ENCODE measurements at places on chromosomes 11 and 22.

- H3K36me3 ChIP-seq: no peaks in the 10 kb centered on the region
- H3K4me1 ChIP-seq: peaks cover 7% of the 10 kb centered on the region
- H3K27ac ChIP-seq: no peak overlapping the region
- DNase-seq: no peak
- peaks cover 14% of the 10 kb centered on the region for H3K27me3 ChIP-seq
Observed at GRCh38 chr22:49726022-49726681, 101.5 kb downstream of the BRD1 start.

- no peaks in the 10 kb centered on the region for H3K36me3 ChIP-seq
- H3K4me1 ChIP-seq: no peaks in the 10 kb centered on the region
- DNase-seq: no peak
- no peaks in the 10 kb centered on the region for H3K27me3 ChIP-seq
- no peak overlapping the region for H3K27ac ChIP-seq
- no peak overlapping the region for H3K4me3 ChIP-seq
Observed at GRCh38 chr11:62962391-62962790, 22.4 kb downstream of the SLC22A6 start.

- H3K27me3 ChIP-seq: no peaks in the 10 kb centered on the region
- H3K36me3 ChIP-seq: no peaks in the 10 kb centered on the region
- peak overlapping the region; percentile 53 for H3K27ac ChIP-seq
- H3K4me1 ChIP-seq: peaks cover 28% of the 10 kb centered on the region
- DNase-seq: no peak
Observed at GRCh38 chr11:104918113-104918824, 20.0 kb upstream of the CASP12 start.

DNA sequence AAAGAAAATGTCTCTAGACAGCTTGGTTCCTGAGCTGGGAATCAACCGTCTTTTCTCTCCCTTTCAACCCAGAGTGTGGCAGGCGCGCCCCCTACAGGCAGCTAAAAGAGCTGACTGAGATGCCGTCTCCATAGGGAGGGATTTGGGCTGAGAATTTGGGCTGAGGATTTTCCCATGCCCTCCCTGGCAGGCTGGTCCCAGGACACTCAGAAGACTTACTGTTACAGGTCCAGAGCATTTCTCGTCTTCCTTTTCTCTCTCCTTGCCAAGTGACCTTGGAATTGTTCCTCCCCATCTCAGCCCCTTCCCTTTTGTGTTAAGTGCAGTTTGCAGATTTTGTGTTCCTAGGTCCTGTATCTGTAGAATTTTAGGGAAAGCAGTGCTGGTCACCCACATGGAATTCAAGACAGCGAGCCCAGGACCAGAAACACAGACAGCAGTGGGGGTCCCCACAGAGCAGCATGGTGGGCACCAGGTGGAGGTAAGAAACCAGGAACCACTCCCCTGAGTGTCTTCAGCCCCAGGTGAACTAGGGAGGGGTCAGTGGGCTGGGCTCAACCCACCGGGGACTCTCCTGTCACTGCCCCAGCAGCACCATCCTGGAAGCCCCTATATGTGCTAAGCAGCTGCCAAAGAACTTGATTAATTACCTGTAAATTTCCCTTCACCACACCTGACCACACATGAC, 9.9 kb upstream of the IGLL5 start:
- no peak overlapping the region for H3K27ac ChIP-seq
- H3K4me3 ChIP-seq: no peak overlapping the region
- H3K36me3 ChIP-seq: no peaks in the 10 kb centered on the region
- H3K4me1 ChIP-seq: no peaks in the 10 kb centered on the region
- H3K27me3 ChIP-seq: no peaks in the 10 kb centered on the region

GRCh38 chr11:44083906-44084305, 11.6 kb upstream of the EXT2 start:
- H3K4me3 ChIP-seq: no peak overlapping the region
- H3K27me3 ChIP-seq: no peaks in the 10 kb centered on the region
- no peak overlapping the region for H3K27ac ChIP-seq
- DNase-seq: no peak
- no peaks in the 10 kb centered on the region for H3K4me1 ChIP-seq
- no peaks in the 10 kb centered on the region for H3K36me3 ChIP-seq

GRCh38 chr22:47780281-47780875, 1017.9 kb downstream of the TBC1D22A start:
- no peaks in the 10 kb centered on the region for H3K27me3 ChIP-seq
- H3K4me1 ChIP-seq: no peaks in the 10 kb centered on the region
- no peak overlapping the region for H3K4me3 ChIP-seq
- DNase-seq: no peak

DNA sequence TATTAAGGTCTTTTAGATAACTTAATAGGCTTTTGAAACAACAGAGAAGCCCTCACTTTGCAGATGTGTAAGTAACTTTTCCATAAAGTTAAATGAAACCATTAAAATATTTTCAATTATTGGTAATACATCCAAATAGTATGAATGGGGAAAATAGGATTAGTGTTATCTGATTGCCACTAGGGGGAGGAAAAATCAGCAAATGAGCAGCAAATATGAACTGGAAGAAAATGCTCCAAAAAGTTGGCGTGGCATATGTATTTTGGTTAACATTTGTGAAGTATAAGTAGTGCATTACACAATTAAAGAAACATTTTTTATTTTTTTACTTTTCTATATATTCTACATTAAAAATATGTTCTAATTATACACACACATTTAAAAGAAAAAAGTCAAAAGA, 259.8 kb upstream of the ANO5 start:
- no peaks in the 10 kb centered on the region for H3K36me3 ChIP-seq
- no peaks in the 10 kb centered on the region for H3K27me3 ChIP-seq
- no peaks in the 10 kb centered on the region for H3K4me1 ChIP-seq
- no peak for DNase-seq

DNA sequence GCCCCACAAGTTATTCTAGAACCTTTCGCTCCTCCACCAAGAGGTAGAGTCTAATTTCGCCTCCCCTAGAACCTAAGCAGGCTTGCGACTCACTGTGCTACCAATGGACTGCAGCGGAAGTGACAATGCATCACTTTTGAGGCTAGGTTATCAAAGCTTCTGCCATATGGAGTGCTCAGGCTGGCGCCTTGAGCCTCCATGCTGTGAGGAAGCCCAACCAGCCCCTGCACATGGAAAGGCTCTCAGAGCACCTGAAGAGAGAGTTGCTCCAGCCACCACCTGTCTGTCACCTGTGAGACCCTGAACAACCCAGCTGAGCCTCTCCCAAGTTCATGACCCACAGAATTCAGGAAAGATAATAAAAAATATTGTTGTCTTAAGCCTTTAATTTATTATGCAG, 29.3 kb upstream of the CBX7 start:
- peaks cover 12% of the 10 kb centered on the region for H3K4me1 ChIP-seq
- DNase-seq: no peak
- H3K4me3 ChIP-seq: no peak overlapping the region
- H3K27me3 ChIP-seq: no peaks in the 10 kb centered on the region

DNA sequence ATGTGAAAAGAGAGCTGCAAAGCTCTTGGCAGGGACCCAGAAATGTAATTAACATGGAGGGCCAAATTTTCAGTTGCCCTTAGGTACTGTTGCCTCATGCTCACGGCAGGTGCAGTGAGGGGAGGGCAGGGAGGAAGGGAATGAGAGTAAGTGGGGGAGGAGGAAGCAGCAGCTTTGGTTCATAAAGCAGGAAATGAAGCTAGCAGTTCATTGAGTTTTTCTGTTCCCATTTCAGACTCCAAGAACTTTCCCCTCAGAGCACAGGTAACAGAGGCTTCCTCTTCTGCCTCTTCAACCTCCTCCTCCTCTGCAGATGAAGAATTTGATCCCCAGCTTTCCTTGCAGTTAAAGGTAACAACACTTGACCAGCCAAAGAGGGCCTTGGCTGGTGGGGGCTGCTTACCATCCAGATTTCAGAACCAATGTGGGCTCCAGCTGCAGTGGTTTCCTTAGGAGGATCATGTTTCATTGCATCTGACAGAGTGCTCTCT, 57.9 kb upstream of the PARVA start:
- no peak overlapping the region for H3K4me3 ChIP-seq
- no peak overlapping the region for H3K27ac ChIP-seq

DNA sequence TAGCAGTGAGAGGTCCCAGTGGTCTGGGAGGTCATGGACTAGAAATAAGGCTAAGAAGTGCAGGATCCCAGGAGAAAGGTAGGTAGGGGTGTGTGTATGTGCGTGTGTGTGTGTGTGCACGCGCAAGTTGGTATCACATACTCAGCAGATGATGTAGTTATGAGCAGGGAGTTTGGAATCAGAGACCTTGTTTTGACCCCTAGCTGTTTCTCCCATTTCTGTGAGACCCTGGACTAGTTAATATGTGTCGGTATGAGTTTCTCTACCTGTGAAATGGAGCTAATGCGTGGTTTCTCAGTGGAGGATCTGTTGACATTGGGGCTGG, 1.3 kb downstream of the SERPING1 start:
- H3K4me3 ChIP-seq: no peak overlapping the region
- peaks cover 14% of the 10 kb centered on the region for H3K27me3 ChIP-seq

DNA sequence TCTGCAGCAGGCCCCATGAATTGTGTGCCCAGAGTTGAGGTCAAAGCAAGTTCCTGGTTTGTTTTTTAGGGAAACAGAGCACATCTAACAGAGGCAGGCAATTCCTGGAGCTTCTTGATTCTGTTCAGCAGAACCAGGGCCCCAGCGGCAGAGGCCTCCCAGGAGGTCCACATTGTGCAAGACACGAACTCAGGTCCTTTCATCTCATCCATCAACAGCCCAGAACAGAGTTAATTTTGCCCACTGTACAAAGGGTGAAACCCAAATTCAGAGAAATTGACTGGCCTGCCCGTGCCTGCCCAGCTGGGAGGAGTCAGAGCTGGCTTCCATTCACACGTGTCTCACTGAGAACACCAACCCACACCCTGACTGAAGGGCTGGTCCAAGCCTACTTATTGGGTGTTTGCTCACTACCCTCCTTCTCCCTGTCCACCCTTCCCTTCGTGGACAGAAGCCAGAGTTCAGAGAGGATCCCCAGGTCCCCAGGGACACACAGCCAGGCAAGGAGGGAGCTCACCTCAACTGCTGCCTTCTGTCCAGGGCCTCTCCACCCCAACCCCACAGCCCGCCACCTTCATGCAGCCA, 607.1 kb downstream of the TBC1D22A start:
- no peak overlapping the region for H3K27ac ChIP-seq
- H3K27me3 ChIP-seq: no peaks in the 10 kb centered on the region
- H3K4me3 ChIP-seq: no peak overlapping the region
- DNase-seq: no peak
- H3K4me1 ChIP-seq: no peaks in the 10 kb centered on the region

GRCh38 chr22:35977136-35977535, 51.5 kb downstream of the RBFOX2 start:
- H3K27ac ChIP-seq: no peak overlapping the region
- no peaks in the 10 kb centered on the region for H3K4me1 ChIP-seq
- H3K36me3 ChIP-seq: no peaks in the 10 kb centered on the region
- H3K27me3 ChIP-seq: no peaks in the 10 kb centered on the region

GRCh38 chr11:115188188-115188897, 315.9 kb downstream of the CADM1 start:
- no peak for DNase-seq
- H3K27me3 ChIP-seq: no peaks in the 10 kb centered on the region
- no peaks in the 10 kb centered on the region for H3K36me3 ChIP-seq
- H3K4me1 ChIP-seq: no peaks in the 10 kb centered on the region
- no peak overlapping the region for H3K4me3 ChIP-seq

DNA sequence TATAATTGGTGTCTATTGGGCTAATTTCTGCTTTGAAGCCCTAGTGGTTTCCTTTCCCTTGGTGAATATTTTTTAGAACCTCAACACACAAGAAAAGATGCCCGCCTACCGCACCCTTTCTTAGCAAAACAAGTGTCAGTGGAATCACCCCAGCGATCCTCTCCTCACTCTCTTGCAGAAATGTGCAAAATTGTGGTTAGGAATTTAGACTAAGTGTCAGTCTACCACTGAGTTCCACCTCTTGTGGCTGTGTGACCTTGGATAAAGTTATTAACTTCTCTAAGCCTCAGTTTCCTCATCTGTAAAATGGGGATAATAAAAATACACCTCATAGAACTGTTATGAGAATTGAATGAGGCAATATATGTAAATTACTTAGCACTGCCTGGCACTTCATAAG, 5.3 kb upstream of the JAML start:
- no peak overlapping the region for H3K4me3 ChIP-seq
- peaks cover 14% of the 10 kb centered on the region for H3K36me3 ChIP-seq
- no peak overlapping the region for H3K27ac ChIP-seq
- peaks cover 62% of the 10 kb centered on the region for H3K4me1 ChIP-seq

DNA sequence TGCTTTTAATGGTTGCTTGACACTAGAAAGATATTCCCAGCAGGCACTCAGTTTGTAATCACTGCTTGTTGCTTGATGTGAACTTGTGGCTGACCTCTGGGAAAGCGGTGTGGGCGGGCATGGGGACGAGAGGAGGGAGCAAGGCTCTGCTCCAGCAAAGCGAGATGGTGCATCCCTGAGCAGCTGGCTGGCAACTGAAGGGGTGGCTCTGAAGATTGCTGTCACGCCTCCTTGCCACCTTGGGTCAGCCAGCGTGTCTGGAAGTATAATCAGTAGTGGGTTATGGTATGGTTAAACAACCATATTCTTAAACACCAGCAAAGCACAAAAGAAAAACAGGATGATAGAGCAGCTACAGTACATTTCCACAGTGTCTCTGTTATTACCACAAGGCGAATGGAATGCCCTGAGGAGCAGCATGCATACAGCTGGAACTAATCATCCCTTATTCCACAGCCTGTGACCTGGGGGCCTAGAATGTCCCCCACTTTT, 124.5 kb downstream of the TRIM44 start:
- H3K4me3 ChIP-seq: no peak overlapping the region
- no peak for DNase-seq
- peaks cover 15% of the 10 kb centered on the region for H3K4me1 ChIP-seq

GRCh38 chr11:46490666-46491065, 99.1 kb upstream of the CHRM4 start:
- DNase-seq: no peak
- H3K27me3 ChIP-seq: no peaks in the 10 kb centered on the region
- H3K4me3 ChIP-seq: no peak overlapping the region
- no peaks in the 10 kb centered on the region for H3K4me1 ChIP-seq
- H3K27ac ChIP-seq: no peak overlapping the region

- no peak overlapping the region for H3K4me3 ChIP-seq
- no peaks in the 10 kb centered on the region for H3K27me3 ChIP-seq
- H3K36me3 ChIP-seq: no peaks in the 10 kb centered on the region
Observed at GRCh38 chr11:130587658-130588057, 139.2 kb downstream of the ADAMTS15 start.

DNA sequence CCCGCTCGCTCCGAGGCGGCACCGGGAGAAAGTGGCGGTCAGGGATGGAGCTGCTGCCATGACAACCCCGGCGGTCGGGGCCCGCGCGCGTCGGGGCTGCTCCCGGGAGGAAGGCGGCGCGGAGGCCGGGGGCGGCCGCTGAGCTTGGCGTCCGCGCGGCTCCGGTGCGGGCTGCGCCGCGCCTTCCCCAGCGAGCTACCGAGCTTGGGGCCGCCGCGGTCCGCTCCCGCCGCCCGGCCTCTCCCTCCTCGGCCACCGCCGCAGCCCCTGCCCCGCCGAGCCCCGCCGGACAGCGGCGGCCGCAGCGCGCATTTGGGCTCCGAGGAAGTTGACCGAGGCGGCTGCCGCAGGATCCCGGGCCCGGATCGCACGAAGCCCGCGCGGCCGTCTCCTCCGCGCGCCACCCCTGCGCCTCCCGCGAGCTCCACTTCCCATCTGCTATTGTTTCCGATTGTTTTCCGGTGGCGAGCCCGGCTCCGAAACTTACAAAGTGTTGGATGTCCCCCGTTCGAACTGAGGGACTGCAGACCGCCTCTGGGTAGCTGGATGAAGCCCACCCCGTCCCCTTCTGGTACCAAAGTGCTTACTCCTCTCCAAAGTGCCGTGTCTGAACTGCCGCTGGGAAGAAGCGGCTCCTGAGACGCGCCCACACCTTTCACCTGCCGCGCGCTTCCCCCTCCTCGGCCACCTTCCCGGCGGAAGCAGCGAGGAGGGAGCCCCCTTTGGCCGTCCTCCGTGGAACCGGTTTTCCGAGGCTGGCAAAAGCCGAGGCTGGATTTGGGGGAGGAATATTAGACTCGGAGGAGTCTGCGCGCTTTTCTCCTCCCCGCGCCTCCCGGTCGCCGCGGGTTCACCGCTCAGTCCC, 540.3 kb downstream of the NTM start:
- H3K36me3 ChIP-seq: no peaks in the 10 kb centered on the region
- H3K27ac ChIP-seq: no peak overlapping the region
- no peaks in the 10 kb centered on the region for H3K4me1 ChIP-seq
